ENCODE measurements at places on chromosomes 1 and 21.

GRCh38 chr1:15997637-15998280 is 6.3 kb upstream of the SRARP start:
- DNase-seq: no peak

DNA sequence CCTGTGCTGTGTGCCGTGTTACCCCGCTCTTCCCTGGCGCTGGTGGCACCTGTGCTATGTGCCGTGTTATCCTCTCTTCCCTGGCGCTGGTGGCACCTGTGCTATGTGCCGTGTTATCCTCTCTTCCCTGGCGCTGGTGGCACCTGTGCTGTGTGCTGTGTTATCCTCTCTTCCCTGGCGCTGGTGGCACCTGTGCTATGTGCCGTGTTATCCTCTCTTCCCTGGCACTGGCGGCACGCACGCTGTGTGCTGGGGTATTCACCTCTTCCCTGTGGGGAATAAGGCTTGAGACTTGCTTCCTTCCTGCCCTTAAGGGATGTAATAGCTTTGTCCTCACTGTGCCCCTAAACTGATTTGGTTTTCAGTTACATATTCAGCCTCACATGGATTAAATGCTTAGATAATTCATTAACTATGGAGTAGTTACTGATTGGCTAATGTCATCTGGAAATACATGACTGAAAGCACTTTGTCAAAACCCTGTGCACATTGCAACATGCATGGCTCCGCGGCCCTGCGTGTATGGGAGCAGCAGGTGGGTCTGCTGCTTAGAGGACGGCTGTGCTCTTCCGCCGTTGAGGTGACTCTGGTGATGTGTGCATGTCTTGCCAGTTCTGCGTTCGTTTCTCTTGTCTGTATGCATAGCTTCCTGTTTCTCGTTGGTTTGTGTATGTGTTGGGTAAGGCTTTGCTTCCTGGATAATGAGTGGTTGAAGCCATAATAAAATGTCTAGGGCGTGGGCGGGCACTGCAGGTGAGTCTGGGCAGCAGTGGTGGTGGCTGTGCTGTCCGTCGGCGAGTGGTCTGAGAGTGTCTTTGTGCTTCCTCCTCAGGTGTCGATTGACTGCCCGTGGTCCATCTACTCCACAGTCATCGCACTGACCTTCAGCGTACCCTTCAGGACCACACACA is 17.9 kb upstream of the PWP2 start:
- DNase-seq: no peak

DNA sequence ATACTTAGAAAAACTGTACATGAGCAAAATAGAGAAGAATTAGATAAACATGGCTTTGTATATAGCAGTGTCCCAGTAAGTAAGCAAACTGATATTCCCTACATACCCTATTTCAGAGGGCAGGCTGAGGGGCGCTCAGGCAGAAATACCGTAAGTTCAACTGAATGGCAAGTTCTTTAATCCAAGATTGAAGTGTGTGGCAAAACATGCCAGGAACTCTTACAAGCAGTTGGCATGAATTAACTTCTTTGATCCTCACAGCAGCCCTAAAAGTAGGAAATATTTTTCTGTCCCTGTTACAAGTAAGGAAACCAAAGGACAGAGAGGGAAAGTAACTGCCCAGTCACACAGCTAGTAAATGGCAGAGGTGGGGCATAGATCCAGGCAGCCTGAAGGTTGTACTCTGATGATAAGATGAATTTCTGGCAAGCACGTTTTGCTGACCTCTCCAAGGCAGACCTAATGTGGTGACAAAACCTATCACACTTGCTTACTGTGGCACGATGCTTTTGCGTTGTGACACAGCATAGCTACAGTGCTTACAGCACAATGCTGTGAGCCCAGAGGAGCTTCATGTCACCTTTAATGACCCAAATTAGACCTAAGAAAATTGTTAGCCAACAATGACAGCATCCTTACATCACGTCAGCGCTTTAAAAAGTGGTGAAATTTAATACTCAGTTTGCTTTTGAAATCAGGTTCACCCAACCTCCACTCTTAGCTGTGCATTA is 35.0 kb upstream of the THEM4 start:
- no peak for DNase-seq

DNA sequence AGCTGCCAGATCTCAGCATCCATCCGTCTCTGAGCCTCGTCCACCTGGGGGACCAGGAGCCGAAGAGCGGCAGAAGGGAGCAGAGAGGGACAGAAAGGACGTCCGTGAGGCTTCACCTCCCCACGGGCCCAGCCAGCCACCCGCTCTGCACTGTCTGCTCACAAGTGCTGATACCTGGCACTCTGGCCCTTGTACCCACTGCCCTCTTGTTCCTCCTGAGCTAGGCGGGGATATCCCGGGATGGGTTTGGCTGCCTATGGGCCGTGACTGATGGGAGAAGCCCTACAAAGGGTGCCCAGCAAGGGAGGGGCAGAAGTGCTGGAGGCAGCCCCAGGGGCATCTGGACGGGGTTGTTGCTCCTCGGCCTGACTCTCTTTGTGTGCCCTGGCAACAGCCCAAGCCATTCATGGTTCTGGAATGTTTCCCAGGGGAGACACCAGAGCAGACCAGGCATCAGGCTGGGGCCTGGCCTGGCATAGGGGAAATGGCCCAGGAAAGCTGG is 57.6 kb downstream of the LDLRAD2 start:
- peak; percentile 65 for DNase-seq

DNA sequence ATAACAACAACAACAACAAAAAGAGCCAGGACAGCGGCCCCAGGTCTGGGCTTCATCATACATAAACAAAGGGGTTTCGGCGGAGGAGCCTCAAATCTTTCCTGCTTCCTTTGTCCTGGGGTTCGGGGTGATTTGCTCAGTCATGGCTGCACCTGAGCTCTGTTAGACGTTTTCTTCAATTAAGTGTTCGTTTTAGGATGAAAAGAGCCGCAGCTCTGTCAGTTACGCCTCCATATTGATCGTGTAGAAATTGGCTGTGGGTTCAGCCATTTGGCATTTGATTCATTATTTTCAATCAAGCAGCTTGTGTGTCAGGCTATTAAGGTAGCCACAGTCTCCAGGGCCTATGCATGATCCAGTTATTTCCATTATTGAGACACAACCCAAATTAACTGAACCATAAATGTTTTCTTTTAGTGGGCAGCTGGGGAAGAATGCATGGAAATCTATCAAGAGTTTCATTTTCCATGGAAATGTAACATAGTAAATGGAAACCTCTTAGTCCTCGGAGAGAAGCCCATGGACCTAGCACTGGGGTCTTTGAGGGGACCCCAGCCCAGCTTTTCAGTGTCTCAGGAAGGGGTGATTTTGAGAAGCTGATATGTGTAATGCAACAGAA is 370.0 kb upstream of the C1orf174 start:
- no peak for DNase-seq

GRCh38 chr1:33931111-33931475 is 67.2 kb downstream of the HMGB4 start:
- DNase-seq: no peak

DNA sequence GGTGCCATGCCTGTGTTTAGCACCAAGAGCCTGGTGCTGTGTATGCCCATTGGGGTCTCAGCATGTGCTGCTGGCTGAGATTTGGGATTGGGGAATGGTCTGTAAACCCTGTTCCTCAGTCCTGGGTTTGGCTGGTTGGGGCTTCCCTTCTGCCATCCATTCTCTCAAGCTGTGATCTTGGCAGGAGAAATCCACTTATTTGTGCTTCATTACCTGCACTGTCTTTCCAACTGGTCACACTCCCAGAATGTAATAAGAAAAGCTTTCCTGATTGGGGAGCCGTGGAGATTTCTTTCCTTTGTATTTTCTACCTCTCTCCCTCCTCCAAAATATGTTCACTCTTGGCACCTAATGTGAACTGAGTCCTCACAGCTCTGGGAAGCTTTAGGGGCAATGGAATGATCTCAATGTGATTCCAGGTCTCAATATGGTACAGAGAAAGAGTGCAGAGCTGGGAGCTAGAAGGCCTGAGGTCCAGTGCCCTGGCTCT is 23.0 kb upstream of the KCNA10 start:
- no peak for DNase-seq

Data from DMS 273 treated with DMSO at 0.1 percent for 48 hours (cell line).